Foreskin melanocyte (primary cell): ENCODE measurements at places on chromosomes 6 and 20.

DNA sequence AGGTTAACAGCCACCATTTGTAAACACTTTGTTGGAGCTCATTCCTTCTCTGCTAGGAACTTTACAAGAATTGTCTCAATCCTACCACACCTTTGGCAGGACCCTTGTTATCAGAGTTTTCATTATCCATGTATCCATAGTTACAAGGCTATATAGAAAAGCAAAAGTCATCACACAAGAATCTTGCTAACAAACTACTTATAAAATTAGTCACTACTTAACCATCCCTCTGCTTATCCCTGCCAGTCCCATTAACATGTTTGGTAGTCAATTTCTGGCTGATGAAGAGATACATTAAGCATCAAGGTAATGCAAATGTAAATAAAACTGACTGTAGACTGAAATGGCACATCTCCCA lies 10.4 kb downstream of the ZSWIM3 start:
- no peak for DNase-seq

GRCh38 chr20:63125581-63125837 lies 90.4 kb downstream of the YTHDF1 start:
- DNase-seq = no peak

DNA sequence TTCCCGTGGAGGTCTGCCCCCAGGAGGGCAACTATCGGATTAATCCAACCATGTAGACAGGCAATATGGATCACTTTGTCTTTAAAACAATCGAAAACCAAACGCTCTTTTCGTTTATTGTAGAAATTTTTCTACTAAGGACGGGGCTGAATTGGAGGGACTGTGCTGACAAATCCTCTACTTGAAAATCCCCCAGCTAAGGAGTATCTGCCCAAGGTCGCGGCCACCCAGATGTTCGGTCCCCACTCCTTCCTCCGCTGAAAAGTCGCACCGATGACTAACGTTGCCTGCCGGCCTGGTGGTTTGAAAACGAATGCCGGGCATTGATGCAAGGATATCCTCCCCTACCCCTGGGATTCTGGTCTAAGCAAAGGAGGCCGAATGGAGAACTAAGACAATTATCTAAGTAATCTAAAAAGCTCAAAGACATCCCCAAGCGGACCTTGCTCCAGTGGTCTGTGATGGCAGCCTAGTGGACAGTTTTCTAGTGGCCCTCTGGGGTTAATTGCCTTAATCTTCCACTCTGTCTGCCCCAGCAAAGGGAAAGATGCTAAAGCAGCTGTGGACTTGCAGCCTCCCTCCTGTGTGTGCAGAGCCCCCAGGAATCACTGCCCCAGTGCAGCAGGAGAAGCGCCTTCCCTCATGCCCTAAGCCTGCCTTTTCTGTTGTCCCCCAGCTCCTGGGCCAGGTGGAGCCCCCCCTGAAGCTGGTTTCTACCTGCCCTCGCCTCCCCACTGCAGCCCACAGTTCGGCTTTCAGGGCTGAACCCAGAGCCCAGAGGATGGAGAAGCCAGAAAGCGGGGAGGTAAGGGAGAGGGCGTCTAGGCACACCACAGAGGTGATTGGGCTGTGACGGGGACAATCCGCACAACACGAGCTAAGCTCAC lies 3.6 kb upstream of the FOXC1 start:
- DNase-seq = no peak

DNA sequence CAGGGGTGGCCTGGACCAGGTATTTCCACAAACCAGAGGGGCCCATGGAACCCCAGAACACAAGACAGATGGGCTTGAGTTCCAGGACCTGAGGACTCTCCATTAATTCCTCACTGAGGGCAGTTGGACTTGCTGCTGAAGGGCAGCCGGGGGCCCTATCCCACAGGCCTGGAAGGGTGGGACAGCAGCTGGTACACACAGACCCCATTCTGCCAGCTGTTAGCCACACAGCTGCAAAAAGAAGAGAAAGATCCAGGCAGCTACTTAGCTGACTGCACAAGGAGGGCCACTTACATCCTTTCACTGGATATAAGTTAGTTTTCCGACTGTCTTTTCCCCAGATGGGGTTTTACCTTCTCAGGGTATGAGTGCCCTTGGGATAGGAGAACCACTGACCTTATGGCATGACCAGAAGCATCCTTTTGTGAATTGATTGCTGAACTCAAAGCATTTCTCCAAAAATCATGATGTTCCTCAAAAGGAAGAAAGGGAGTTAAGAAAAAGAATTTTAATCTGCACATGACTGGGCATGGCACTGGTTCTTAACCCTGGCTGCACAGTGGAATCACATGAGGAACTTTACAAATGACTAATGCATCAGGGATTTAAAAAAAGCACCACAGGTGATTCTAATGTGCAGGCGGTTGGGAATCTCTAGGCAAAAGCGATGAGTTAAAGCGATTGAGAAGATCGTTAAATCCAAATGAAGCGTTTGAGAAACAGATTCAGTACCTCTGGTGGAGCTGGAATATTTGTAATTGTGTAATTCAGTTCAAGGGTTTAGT lies 199.4 kb downstream of the TFAP2A start:
- DNase-seq = no peak

GRCh38 chr20:19170148-19170547 lies 42.3 kb upstream of the SLC24A3 start:
- no peak for DNase-seq

- no peak for DNase-seq
Observed at GRCh38 chr20:51807720-51808250, 5.5 kb upstream of the SALL4 start.

DNA sequence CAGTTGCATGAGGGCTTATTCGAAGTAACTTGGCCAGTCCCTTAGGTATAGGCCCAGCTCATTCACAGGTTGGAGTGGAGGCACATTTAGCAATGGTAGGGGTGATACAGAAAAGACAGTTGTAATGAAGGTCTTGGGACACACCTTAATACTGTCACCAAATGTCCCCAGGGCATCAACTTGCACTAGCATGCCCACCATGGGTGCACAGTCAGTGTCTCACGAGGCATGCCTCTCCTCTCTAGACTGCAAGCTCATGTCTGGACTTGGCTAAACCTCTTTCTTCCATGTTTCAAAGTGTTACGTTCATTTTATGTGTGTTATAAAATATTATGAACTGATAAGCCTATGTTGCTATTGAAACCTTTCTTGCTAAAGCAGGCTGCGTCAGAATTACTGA lies 124.0 kb upstream of the ECI2 start:
- DNase-seq = no peak

DNA sequence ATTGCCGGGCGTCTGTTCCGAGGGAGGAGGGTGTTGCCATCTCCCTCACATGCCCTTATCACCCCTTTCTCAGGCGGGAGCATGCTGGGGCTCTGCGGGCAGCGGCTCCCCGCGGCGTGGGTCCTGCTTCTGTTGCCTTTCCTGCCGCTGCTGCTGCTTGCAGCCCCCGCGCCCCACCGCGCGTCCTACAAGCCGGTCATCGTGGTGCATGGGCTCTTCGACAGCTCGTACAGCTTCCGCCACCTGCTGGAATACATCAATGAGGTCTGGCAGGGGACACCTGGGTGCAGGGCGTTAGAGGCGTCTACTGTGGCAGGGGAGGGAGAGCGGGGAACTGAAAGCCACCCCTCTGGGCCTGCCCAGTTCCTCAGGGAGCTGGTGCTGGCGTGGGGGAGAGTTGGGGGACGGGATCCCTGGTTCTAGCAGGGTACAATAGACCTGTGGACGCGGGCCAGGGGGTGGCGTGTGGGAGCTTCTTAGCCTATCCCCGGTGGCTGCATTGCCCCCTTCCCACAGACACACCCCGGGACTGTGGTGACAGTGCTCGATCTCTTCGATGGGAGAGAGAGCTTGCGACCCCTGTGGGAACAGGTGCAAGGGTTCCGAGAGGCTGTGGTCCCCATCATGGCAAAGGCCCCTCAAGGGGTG lies 697 bp downstream of the PPT2 start:
- no peak for DNase-seq

DNA sequence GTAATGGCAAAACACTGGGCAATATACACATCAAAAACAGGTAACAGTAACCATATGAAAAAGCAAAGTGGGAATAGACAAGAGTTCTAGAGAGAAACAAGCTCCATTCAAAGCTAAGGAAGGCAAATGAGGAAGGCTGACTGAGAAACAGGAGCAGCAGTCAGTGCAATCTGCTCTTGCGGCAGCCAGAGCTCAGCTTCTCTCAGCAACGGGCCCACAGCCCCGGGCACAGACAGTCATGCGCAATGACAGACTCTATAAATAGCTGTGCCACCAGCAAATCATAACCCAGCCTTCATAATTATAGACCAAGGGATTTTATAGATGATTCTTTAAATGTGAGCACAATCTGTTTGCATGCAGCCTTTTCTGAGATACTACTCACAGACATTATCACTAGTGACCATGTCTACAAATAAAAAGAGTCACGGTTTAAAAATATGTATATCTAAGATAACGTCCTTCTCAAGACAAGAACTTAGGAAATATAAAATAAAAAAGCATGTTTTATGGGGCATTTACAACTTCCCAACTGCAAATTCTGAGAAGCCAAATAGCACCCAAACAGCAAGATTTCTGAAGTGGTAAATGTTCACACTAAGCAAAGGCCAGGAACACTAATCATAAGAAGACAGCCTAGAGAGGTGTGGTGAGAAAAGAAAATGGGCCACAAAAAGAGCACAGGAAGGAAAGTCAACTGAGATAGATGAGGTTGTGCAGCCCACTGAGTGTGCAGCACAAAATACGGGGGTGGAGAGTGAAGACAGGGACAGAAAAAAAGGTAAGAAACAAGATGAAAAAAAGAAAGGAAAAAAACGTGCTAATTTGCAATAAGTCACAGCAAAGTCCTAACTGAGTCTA lies 39.9 kb upstream of the BEND6 start:
- DNase-seq = peak; percentile 71

- DNase-seq = no peak
Observed at GRCh38 chr20:19137641-19138040, 74.8 kb upstream of the SLC24A3 start.

DNA sequence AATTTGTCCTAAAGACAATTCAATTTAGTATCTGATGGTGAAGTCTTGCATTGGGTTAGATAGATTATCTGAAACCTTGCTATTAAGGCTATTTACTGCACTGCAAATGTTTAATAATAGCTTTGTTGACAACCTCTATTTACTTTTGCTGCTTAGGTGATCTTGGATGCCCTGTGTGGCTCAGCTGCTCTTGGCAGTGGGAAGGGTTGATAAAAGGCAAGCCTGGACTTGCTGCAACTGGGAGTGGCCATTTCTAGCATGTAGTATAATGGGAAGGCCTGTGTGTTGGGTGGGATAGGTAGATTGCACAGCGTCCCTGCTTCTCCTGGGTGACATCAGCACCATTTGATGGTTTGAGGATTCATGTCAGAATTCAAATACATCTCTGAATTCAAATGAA lies 49.1 kb downstream of the ARMC2 start:
- no peak for DNase-seq

DNA sequence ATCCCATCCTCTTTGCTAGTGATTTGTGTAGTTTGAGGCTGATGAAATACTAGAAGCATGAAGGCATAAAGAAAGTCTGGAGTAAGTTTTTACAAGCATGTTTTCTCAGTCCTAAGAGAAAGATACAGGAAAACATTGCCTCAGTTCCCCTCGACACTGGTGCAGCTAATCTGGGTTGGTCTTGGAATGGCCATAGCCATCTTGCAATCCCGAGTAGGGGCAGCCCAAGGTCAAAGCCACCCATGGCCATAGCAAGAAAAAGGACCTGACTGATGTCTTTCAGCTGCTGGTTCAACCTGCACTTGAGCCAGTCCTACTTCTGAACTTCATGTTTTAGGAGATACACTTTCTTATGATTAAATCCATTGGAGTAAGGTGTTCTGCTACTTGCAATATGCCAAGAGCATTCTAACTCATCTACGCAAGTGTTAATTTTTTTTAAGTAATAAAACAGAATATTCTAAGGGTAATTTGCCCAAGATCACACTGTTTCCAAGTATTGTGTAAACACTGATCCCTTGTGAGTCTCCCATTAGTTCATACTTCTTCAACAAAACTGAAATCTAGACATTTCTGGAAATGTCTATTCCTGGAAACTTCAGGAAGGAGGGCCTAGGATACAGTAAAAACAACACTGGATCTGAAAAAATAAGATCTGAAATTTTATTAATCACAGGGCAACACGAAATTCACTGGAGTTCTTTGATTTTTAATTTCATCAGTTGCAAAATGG lies 108.9 kb downstream of the MAP3K5 start:
- DNase-seq = no peak
